ENCODE measurements at places on chromosomes 4 and X. TPM values are rescaled to one million over a fixed set of nuclear protein-coding genes. Genes with fewer than 3 reads are reported as not detected.

The ANOS1 gene
- 9.7 TPM for total RNA-seq

The PLP1 gene
- total RNA-seq: 7.6 TPM

The MSN gene
- total RNA-seq: 290 TPM

The SHROOM4 gene
- 3.6 TPM for total RNA-seq

The UGT2B11 gene
- not detected for total RNA-seq

The TMEM192 gene
- 10.5 TPM for total RNA-seq

The TMEM156 gene
- 0.18 TPM for total RNA-seq

The NOP14 gene
- total RNA-seq: 21.2 TPM

The GPR34 gene
- total RNA-seq: not detected

The ZFP92 gene
- total RNA-seq: 0.81 TPM

The CDS1 gene
- total RNA-seq: 0.36 TPM

All from cardiac atrium fibroblast (primary cell).